ENCODE measurements at places on chromosomes 3 and 15. TPM values are rescaled to one million over a fixed set of nuclear protein-coding genes. Genes with fewer than 3 reads are reported as not detected.

DNA sequence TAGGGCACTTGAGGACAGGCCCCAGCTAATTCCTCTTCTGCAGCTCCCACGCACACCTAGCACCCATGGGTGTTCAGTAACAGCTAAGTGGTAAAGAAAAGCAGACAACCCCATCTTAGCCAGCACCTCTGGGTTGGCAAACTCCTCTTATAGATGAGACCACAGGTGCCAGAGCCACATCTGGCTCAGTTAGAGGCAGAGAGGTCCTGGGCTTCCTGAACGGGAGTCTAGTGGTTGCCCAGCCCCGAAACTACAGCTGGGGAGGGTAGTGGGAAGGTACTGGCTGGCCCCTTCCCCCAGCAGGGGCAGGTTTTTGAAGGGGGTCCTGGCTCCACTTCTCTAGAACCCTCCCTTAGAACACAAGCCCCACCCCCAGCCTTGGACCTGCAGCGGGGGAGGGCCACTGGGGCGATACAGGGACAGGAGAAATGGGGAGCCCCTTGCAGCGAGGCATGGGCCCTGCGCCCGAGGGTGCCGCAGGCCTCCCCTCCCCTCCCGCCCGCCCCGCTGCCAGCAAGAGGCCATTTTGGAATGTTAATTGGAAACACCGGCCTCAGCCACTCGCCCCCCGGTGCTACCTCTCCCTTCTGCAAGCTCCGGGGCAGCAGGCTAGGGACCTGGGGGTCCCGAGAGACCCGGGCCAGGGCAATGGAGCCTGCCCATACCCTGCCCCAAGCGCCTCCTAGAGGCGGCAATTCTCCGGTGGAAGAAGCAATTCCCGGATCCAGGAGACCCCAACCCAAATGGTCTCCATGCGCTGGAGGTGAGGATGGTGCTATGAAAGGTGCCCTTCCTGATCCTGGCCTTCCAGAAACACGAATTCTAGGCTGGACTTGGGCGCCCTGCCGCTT lies 1.5 kb downstream of the DUSP7 start:
- H3K4me3 ChIP-seq = peak overlapping the region; percentile 79
- DNase-seq = no peak
- peak overlapping the region; percentile 33 for H3K27ac ChIP-seq
- peaks cover 49% of the 10 kb centered on the region for H3K36me3 ChIP-seq
- H3K27me3 ChIP-seq = no peaks in the 10 kb centered on the region

DNA sequence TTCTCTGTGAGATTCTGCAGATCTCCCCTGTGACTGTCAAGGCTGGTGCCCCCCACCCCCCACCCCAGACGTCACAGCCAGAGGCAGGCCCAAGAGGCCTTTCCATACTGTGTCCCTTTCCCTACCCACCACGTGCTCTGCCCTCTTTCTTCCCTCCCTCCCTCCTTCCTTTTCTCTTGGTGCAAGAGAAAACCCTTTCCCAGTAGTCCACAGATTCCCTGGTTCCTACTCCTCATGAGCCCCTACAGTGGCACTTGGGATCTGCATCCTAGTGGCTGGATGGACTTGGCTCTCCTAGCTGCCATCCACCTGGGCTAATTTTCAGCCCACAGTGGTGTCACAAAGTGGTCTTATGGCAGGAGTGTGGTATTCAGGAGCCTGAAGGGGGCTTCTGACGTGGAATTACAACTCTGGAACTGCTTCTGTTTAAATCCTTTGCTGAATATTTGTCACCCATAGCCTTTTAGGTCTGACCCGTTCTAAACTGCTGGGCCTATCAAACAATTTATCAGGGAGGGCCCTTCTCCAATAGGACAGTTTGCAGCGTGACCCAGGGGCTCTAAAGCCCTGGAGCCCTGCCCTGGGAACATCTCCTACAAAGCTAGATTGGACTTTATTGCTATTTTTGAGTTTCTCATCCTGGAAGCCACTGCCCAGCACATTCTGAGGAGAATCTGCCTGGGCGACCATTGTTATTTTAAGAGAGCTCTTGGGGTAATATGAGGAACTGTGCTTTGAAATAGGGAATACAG lies 35.3 kb downstream of the KLF13 start:
- no peak overlapping the region for H3K27ac ChIP-seq
- H3K4me1 ChIP-seq = peaks cover 20% of the 10 kb centered on the region
- DNase-seq = no peak

DNA sequence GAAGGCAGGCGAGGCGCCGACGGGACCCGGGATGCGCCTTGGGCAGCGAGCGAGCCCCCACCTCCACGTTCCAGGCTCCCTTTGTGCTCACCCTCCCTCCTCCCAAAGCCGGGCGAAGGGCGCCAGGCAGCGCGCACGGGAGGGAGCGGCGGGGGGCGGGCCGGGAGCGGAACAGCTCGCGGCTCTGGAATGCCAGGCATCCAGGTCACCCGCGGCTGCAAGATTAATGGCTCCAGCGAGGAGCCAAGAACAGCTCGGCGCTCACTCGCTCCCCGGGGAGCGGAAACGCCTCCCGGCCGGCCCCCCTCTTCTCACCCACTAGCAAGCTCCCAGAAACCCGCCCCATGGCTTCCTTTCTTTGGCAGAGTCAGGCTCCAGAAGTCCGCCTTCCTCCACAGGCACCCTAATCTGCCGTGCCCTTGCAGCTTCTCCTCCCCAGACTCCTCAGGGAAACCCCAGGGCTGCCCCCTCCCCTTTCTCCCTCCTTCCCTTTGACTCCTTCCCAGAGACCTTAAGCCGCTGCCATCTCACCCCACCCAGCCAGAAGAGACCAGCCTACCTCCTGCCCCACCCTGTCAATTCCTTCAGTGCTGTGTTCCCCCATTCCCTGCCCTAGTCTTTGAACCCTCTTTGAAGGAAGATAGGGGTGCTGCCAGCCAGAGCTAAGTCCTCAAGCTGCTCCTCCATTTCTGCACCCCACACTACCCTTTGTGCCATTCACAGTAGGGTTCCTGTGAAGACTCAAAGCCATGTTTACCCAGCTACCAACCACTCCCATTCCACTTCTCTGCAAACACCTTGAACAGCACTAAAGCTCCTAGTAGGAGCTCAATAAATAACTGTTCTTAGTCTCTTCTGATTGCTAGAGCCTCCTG lies 9.9 kb downstream of the AMOTL2 start:
- H3K36me3 ChIP-seq = peaks cover 98% of the 10 kb centered on the region
- H3K27me3 ChIP-seq = no peaks in the 10 kb centered on the region
- H3K27ac ChIP-seq = peak overlapping the region; percentile 83
- H3K4me1 ChIP-seq = peaks cover 100% of the 10 kb centered on the region

DNA sequence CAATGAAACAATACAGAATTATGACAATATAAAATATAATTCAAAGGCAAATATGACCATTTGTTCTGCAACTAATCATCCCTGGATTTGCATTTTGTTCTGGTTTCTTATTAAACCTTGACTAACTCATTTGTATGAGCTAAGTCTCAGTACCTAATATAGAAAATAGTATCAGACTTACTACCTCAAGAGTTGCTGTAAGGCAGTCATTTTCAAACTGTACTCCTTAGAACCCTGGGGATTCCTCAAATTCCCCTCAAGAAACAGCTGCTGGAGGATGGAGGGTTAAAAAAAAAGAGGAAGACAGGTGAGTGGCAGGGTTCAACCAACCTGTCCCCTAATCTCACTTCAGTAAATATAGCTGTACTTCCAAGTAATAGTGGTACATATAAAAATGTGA lies 11.1 kb downstream of the ZBTB11 start:
- peaks cover 55% of the 10 kb centered on the region for H3K36me3 ChIP-seq
- no peak overlapping the region for H3K4me3 ChIP-seq
- DNase-seq = no peak
- no peaks in the 10 kb centered on the region for H3K4me1 ChIP-seq
- no peaks in the 10 kb centered on the region for H3K27me3 ChIP-seq

DNA sequence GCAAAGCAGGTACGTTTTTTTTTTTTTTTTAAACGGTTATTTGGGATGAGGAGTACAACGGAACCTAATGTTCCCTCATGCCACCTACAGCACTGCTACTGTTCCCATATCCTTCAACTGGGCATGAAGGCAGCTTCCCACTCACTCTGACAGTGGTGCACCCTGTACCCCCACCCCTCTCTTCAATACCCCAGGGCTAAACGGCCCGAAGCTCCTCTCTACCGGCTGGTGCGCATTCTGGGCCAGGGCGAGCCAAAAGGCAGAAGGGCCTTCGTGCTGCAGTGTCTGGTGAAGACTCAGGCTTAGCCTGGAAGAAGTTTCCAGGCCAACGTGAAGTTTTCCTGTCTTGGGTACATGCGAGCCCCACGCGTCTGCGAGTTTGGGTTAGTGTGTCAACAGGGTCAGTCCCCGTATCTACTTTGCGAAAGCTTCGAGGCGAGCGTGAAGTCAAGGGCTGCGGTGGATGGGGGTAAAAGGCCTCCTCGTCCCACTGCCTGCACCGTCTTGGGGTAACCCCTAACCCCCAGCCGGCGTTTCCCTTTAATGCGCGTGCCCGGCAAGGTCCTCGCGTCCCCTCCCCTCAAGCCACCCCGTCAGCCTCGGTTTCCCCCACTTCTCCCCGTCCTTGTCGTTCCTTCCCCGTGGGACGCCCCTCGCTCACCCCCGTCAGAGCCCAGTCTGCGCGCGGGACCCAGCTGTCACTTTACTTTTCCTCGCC lies 765 bp upstream of the UBE2E2 start:
- peaks cover 5% of the 10 kb centered on the region for H3K36me3 ChIP-seq
- H3K4me1 ChIP-seq = peaks cover 8% of the 10 kb centered on the region
- DNase-seq = peak; percentile 9

DNA sequence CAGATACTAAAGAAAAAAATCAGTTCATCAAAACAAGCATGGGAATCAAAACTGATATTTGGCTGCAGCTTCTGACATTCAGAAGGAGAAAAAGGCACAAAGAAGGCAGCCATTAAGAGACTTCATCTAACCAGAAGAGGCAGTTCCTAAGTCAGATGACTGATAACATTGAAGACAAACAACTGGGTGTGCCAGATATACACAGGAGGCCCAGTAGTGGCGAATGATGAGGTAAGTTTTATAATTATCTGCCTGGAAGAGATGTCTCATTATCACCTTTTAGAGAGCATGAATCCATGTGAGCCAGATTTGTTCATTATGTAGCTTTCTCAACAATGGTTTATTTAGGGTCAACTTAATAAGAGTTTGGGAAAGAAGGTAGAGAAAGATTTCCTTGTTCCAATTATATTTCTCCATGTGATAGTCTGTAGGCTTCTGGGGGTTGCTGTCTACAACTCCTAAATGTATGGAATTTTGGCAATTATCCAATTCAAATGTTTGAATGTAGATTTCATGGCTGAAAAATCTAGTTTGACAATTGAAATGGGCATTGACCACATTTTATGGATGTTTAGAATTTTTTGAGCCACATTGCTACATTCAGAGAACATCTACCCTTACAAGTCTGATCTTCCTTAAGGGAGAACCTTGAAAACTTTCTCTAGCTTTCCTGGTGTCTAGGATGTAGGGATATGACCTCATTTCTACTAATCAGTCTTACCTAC lies 50.4 kb upstream of the RASGRF1 start:
- H3K27me3 ChIP-seq = no peaks in the 10 kb centered on the region
- no peak for DNase-seq
- no peaks in the 10 kb centered on the region for H3K4me1 ChIP-seq
- H3K4me3 ChIP-seq = no peak overlapping the region
- no peaks in the 10 kb centered on the region for H3K36me3 ChIP-seq

- peaks cover 20% of the 10 kb centered on the region for H3K36me3 ChIP-seq
- H3K4me3 ChIP-seq = no peak overlapping the region
- no peak for DNase-seq
- no peaks in the 10 kb centered on the region for H3K27me3 ChIP-seq
Observed at GRCh38 chr3:48436855-48437254, 3.1 kb downstream of the CCDC51 start.

- no peak overlapping the region for H3K27ac ChIP-seq
- H3K36me3 ChIP-seq = no peaks in the 10 kb centered on the region
- no peaks in the 10 kb centered on the region for H3K4me1 ChIP-seq
- no peak for DNase-seq
Observed at GRCh38 chr3:192063570-192063969, 602.6 kb downstream of the PYDC2 start.

The SEMA3B gene
- 2.6 TPM for total RNA-seq

The UBR1 gene
- total RNA-seq = 39.2 TPM

- peaks cover 6% of the 10 kb centered on the region for H3K36me3 ChIP-seq
- H3K27me3 ChIP-seq = peaks cover 6% of the 10 kb centered on the region
- DNase-seq = no peak
- peaks cover 17% of the 10 kb centered on the region for H3K4me1 ChIP-seq
Observed at GRCh38 chr15:80060356-80061006, 1.0 kb downstream of the ZFAND6 start.

DNA sequence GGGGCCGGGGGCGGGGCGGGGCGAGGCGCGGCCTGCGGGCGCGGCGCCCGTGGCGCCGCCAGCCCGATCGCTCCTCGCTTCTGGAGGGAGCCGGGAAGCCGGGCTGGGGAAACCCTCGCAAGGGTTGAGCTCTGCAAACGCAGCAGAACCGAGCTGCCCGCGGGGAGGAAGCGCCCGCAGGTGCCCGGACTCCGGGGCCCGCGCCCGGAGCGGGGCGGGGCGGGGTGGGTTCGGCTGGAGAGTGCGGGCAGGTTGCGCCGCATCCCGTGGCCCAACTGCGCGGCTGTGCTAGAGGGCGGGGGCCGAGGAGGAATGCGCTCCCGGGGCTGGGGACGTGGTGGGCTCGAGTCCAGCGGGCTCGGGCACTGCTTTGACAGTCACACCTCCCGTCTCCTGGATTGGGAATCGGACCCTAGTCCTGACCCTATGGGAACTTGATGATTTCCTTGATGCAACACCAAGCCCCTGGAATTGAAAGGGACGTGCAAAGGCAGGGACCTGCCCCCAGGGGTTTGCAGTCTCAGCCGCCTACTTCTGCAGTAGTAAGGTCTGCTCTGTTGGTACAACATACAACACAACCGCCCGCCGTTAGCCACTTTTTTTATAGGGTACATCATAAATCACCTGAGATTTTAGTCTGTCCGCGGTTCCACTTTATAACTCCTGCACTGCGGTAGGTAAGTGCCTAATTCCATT lies 34.3 kb downstream of the ZBTB38 start:
- peak overlapping the region; percentile 47 for H3K27ac ChIP-seq
- peaks cover 51% of the 10 kb centered on the region for H3K36me3 ChIP-seq
- peak overlapping the region; percentile 59 for H3K4me3 ChIP-seq
